ENCODE measurements at places on chromosomes 3 and 15. TPM values are rescaled to one million over a fixed set of nuclear protein-coding genes. Genes with fewer than 3 reads are reported as not detected.

- no peak overlapping the region for H3K27ac ChIP-seq
- no peaks in the 10 kb centered on the region for H3K36me3 ChIP-seq
- no peaks in the 10 kb centered on the region for H3K27me3 ChIP-seq
- no peak for DNase-seq
Observed at GRCh38 chr3:43379343-43379742, 93.0 kb downstream of the SNRK start.

DNA sequence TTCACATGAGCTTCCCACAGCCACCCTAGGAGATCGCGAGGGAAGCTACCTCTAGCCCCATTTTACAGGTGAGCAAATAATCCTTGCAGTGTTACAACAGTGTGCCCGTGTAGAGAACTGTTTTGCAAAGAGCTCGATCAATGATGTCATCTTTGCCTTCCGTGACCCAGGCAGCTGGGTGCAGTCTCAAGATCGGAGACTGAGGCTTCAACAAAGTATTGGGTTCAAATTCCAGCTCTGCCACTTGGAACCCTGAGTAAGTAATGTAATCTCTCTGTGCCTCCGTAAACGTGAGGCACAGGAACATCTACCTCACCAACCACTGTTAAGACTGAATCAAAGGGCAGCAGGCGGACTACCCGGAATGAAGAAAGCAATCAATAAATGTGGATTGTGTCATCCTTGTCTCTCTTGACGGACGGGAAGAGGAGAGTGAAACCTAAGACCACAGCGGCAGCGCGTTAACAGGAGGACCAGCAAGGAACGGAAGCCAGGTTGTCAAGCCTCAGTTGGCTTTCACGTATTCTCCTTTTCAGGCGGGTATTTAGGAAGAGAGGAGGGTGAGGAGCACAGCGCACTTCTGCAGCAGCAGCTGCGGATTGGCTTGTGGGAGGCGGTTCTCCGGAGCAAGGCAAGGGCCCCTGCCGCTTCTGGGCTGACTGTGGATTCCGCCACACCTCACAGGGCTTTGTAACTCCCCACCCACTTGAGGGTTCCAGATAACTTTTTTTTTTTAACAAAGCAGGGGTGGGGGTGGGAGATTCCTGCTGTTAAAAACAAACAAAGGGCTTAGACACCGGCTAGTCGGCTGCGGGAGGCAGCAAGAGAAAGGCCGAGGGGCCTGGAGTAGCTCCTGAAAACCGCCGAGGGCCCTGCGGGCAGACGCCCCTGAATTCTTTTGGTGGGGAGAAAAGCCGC is 1.5 kb upstream of the SMAD3 start:
- peak; percentile 77 for DNase-seq
- peak overlapping the region; percentile 94 for H3K27ac ChIP-seq
- H3K36me3 ChIP-seq = no peaks in the 10 kb centered on the region
- peaks cover 29% of the 10 kb centered on the region for H3K4me1 ChIP-seq
- H3K4me3 ChIP-seq = no peak overlapping the region

DNA sequence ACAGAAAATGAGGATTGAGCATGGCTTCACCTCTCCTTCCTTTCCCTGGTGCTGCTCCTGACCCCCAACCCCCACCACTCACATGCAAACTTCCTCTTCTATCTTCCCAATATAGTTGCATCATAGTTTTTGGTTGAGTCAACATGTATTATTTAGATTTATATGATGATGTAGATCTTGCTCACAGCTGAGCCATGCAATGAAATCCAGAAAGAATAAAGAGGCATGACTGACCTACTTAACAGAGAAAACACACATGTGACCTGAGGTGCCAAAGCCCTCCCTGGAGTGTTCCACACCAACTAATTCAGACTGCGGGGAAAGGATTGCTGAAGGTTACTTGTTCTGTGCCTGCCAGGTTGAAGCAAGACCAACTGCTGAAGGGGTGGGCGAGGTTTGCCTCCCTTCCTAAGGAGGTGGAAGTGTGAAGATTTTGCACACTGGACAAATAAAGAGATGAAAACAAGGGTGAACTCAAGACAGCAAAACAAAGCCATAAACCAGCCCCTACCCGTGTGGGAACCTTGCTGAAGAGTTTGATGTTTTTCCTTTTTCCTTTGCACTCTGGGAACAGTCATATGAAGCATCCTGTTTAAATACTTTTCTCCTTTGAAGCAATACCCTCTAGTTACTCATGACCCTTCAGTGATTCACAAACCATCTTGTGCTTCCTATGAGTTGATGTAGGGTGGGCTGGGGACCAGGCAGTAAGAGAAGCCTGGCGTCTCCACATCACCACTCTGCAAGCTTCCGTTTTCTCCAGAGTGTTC is 155.2 kb upstream of the UBE2E1 start:
- H3K36me3 ChIP-seq = no peaks in the 10 kb centered on the region
- no peak overlapping the region for H3K27ac ChIP-seq
- peaks cover 10% of the 10 kb centered on the region for H3K4me1 ChIP-seq
- no peak overlapping the region for H3K4me3 ChIP-seq
- DNase-seq = peak; percentile 62

GRCh38 chr3:183449391-183449790 is 21.0 kb upstream of the MCF2L2 start:
- no peak overlapping the region for H3K4me3 ChIP-seq
- H3K36me3 ChIP-seq = no peaks in the 10 kb centered on the region
- H3K4me1 ChIP-seq = peaks cover 19% of the 10 kb centered on the region
- no peaks in the 10 kb centered on the region for H3K27me3 ChIP-seq
- no peak overlapping the region for H3K27ac ChIP-seq

GRCh38 chr15:93282808-93283207 is 193.8 kb upstream of the RGMA start:
- no peaks in the 10 kb centered on the region for H3K27me3 ChIP-seq
- no peaks in the 10 kb centered on the region for H3K36me3 ChIP-seq
- no peaks in the 10 kb centered on the region for H3K4me1 ChIP-seq
- H3K4me3 ChIP-seq = no peak overlapping the region
- H3K27ac ChIP-seq = no peak overlapping the region

- no peak for DNase-seq
- H3K36me3 ChIP-seq = no peaks in the 10 kb centered on the region
- no peaks in the 10 kb centered on the region for H3K4me1 ChIP-seq
- no peaks in the 10 kb centered on the region for H3K27me3 ChIP-seq
Observed at GRCh38 chr3:5063724-5064123, 58.4 kb upstream of the ARL8B start.

GRCh38 chr3:165404357-165405027 is 208.3 kb upstream of the SLITRK3 start:
- no peaks in the 10 kb centered on the region for H3K36me3 ChIP-seq
- H3K4me3 ChIP-seq = no peak overlapping the region
- no peaks in the 10 kb centered on the region for H3K27me3 ChIP-seq
- no peak overlapping the region for H3K27ac ChIP-seq
- no peak for DNase-seq
- no peaks in the 10 kb centered on the region for H3K4me1 ChIP-seq

DNA sequence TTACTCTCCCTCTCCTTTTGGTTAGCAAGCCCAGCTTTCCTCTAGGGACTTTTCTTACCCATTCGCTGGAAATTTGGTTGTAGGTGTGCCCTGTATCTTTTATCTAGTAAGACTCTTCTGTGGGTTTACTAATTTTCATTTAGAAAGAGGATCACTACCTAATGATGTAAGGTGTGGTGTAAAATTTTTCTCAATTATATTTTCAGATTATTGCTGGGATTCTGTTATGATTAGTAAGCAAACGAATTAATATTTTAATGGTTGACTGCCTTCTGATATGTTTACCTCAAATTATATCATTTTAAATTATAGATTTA is 28.5 kb downstream of the PLCL2 start:
- H3K27ac ChIP-seq = no peak overlapping the region
- no peak for DNase-seq
- no peaks in the 10 kb centered on the region for H3K36me3 ChIP-seq

SLC24A5 gene
- total RNA-seq = not detected

PLIN1 gene
- total RNA-seq = 9.9 TPM

ST3GAL6 gene
- total RNA-seq = 12.0 TPM
